Large intestine (tissue), 12 donors: ENCODE measurements at places on chromosomes 3 and 15.

DNA sequence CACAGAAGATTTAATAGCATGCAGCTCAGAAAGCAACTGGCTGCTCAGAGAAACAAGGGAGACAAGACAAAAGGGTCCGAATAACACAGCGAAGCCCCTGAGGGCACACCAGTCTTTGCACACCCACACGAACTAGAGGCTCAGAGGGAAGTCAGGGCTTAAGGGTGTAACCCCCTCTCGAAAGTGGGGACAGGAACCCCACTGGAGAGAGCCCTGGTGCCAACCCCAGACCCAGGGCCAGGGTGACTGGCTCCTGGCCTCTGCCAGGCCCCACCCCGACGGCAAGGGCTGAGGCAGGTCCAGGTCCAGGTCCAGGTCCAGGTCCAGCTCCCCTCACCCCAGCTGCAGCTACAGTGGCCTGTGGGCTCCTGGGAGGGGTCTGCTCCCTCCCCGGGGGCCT is 10.5 kb upstream of the PRR23E start:
- no peak for DNase-seq

- DNase-seq, result no peak
These were observed 694.7 kb downstream of the ZNF385D start for GRCh38 chr3:21056293-21056692.

- no peak for DNase-seq
These were observed 7.4 kb upstream of the CCDC33 start for GRCh38 chr15:74228723-74229081.

GRCh38 chr3:58647381-58648141 is 19.0 kb downstream of the FAM3D start:
- DNase-seq, result no peak
